Coronary artery (tissue), 2 donors: ENCODE measurements at places on chromosomes 1 and 21.

- no peak for DNase-seq
Measured at GRCh38 chr1:115182012-115182715, 92.9 kb upstream of the TSPAN2 start.

DNA sequence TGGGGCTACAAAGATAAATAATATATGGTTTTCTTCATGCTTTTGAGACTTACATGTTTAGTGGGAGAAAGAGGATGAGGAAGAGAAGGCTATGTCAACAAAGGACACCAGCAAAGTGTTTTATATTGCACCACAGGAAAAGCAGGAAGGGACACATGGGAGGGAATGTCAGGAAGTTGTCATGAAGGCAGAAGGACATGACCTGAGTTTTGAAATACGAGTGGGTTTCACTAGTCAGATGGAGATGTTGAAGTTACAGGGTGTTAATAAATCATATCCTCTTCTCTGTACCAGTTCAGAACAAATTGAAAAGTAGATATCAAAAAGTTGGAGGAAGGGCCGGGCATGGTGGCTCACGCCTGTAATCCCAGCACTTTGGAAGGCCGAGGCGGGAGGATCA, 18.2 kb upstream of the AGO1 start:
- no peak for DNase-seq

DNA sequence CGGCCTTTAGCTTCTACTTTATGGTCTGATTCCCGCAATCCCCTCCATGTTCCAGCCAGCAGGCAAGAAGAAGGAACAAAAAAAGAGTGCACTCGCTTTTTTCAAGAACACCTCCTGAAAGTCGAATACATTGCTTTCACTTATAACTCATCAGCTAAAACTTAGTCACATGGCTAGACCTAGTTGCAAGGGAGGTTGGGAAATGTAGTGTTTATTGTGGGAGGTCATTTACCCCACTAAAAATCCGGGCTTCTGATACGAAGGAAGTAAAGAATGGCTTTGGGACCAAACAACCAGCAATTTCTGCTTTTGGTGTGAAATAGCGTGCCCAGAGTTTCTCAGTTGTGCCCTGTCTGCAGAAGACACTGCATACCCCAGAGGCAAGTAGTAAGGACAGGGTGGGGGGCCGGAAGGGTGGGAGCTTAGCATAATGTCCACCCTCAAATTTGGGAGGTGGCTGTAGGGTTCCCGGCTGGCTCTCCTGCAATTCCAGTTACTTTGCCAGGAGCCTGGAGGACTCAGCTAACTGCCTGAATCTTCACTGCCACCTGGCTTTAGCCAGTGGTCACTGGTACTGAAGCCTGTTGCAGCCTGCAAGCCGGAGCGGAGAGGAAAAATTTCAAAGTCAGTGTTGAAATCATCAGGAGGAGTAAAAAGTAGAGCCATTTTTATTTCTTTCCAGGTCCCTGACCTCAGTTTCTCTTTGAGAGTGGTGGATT, 57.7 kb upstream of the F3 start:
- no peak for DNase-seq

DNA sequence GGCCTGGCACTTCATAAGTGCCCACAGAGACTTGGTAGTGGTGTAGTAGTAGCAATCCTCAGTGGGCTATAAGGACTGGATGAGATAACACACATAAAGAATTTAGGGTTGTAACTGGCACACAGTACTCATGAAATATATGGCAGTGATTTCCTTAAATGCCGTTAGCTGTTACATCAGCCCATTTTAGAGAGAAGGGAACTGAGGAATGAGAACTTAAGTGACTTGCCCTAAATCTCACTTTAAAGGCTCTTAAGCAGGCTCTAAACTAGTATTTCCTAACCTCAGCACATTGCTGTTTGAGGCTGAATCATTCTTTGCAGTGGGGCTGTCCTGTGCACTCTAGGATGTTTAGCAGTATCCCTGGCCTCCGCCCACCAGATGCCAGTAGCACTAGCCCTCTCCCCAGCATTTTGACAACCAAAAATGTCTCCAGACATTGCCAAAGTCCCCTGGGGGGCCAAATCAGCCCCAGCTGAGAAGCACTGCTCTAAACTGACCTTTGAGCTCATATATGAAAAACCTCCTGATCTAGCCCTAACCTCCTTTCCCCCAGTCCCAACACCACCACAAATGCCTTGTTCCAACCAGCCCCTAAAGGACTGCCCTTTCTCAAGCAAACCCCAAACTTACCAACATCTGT, 11.6 kb downstream of the CAMK2N1 start:
- DNase-seq = no peak

DNA sequence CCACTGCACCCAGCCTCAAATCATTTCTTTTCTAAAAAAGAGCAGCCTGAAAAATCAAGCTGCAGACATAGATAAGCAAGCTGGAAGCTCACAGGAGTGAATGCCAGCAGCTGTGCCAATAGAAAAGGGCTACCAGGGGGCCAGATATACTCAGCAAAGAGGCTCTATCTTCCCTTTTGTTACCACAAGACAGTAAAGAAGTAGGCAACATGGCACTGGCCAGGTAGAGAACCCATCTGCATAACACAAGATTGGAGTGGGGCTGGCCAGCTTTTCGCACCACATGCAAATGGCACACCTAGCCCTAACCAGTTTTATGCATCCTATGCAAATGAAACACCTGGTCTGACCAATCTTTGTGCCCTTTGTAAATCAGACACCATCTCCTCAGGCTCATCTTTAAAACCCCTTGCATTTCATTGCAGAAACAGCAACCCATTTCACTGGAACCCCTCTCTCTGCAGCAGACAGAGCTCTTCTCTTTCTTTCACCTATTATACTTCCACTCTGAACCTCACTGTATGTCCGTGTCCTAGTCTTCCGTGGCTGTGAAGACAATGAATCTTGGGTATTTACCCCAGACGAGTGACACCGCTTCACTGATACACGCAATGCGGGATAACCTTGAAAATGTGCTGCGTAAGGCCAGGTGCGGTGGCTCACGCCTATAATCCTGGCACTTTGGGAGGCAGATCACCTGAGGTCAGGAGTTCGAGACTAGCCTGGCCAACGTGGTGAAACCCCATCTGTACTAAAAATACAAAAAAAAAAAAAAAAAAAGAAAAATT, 15.1 kb downstream of the CASP9 start:
- peak; percentile 46 for DNase-seq

DNA sequence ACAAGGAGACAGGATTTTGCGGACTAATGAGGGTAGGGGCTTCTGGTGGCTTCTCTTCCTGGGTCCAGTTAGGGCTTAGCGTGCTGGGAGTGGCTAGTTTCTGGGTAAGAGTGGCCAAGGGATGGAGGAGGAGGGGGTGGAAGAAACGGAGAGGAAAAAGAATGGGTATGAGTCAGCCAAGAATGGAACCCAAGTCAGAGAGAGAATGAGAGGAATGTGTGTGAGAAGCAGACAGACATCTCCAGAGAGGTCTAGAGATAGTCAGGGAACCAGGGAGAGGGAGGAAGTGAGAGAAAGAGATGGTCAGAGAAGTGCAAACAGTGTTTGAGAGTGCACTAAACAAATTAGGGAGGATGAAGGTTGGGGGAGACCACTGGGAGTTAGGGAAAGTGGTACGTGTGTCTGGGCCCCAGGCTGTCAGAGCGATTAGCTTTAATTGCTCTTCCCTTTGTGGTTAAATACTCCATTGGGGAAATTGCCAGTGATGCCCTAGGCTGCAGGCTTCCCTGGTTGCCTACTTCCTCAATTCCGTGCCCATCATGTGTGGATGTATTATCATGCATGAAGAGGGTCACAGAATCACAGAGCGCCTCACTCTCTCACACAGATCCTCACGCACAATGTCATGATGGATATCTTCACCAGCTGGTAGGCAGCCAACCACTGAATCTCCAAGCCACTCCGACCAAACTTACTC, 1.4 kb downstream of the PEA15 start:
- no peak for DNase-seq

DNA sequence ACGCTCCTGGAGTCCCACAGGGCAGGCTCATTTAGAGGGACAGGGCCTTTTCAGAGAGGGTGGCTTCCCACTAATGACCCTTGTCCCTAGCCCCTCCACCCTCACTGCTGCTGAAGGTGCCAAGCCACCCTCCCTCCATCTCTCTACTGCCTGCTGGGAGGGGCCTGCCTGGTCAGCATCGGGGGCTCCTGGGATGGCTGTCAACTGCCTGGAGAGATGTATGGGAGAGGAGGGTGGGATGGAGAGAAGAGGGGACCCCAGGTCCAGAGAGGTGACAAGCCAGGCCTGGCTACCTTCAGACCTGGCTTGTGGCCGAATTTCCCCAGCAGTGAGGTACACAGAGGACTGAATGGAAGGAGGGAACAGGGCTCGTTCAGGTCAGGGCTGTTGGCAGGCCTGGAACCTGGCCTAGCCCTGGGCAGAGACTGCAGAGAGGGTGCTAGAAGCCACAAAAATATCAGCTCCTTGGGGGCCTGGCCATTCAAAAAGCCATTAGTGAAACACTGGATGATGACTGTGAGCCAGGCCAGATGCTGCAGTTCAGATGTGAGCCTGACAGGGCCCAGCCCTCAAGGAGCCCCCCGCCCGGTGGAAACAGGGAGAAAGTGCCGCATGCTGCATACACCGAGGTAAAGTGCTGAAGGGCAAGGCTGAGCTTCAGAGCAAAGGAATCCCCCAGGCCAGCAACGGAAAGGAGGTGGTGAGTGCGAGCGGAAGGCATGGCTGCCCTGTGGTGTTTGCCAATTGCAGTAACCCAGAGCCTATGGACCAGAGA, 20.0 kb downstream of the MMEL1 start:
- peak; percentile 55 for DNase-seq

GRCh38 chr1:1489231-1489630, 17.7 kb downstream of the ATAD3B start:
- DNase-seq = no peak

DNA sequence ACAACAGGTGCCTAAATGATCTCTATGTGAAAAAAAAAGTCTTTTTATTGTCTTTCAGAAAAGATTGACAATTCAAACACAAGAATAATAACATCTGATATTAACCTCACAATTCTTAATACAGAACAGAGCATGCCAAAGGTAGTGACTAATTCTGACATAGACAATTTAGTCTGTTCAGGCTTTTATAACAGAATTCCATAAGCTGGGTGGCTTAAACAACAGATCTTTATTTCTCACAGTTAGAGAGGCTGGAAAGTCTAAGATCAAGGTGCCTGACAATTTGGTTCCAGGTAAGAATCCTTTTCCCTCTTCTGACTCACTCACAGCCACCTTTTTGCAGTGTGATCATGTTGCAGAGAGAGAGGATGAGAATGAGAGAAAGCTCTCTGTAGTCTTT, 27.0 kb downstream of the DPYD start:
- DNase-seq = no peak

DNA sequence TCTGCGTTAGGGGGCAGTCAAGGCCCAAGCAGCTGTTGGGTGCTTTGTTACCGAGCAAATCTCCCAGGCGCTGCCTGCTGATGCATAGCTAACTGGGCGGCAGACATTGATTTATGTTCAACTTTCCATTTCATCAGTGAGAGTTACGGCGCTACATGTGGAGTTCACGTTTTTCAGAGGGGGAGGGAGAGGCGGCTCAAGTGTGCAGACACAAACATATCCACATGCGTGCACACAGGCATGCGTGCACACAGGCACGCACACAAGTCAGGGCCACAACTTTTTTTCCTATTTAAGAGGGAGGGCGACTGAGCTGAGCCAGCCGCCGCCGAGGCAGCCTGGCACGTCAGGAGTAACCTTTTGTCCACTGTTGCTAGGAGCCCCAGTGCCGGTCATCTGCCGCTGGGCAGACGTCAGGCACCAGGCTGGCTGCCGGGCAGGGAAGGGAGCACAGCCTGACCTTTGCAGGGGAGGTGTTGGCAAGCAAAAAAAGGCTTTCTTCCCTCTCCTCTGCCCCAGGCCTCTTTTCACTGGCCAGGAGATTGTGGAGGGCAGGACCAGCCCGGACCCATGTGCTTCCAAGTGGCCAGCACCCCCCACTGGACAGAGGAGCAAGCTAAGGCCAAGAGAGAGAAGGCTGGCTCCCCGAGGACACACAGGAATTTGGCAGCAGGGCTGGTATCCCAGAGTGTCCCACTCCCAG, 73.3 kb downstream of the MRPL37 start:
- peak; percentile 97 for DNase-seq

DNA sequence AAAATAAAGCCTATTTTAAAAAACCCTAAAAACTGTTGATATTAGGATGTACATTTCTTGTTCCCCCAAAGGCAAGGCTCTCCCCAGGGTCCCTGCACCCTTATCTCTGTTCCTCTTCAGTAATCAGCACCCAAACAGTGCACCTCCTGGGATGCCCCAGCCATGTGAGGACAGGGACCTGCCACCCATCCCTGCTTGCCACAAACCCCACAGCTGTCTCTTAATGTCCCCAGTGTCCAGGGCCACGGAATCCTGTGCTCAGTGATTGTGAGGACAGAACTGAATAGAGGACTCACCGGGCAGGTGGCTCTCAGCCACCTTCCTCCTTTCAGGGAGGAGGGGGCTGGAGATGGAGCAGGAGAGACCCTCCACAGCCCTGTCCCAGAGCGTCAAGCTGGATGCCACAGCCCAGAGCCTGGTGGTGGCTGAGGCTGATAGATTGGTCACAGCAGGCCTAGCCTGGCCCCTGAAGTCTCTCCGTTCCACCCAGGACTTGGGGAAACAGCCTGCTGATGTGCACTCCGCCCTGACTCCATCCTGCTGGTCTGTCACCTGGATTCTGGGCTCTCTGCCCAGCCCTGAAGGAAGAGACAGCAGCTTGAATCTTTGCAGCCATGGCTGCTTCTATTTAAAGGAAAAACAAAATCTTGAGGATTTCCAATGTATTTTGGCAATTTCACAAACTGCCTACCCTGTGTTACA, 23.1 kb downstream of the RNF187 start:
- peak; percentile 19 for DNase-seq

- DNase-seq = no peak
Measured at GRCh38 chr1:118032883-118033282, 103.3 kb downstream of the WDR3 start.

DNA sequence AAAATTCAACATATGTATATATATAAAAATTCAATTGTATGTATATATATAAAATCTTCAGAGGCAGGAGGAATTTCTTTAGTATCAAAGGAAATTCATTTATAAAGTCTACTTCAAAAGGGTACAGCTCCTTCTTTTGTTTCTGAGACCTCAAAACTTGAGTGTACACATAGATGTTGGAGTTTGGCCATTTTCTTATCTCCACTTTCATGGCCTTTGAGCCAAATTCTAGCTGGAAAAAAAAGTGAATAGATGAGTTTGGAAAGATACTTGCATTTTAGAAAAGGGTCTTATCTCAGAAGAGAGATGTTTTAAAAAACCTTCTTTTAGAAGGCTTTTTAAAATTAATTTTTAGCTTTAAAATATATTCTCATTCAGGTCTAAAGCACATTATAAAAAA, 103.2 kb downstream of the ATF6 start:
- DNase-seq = no peak

GRCh38 chr1:245172026-245172425, 17.2 kb downstream of the KIF26B start:
- no peak for DNase-seq

GRCh38 chr1:9877962-9878361, 32.1 kb downstream of the CTNNBIP1 start:
- DNase-seq = no peak

- DNase-seq = no peak
Measured at GRCh38 chr1:59214248-59215208, 82.4 kb upstream of the FGGY start.
